Naive thymus-derived CD8-positive, alpha-beta T cell (primary cell): ENCODE measurements at places on chromosomes 12 and 14.

DNA sequence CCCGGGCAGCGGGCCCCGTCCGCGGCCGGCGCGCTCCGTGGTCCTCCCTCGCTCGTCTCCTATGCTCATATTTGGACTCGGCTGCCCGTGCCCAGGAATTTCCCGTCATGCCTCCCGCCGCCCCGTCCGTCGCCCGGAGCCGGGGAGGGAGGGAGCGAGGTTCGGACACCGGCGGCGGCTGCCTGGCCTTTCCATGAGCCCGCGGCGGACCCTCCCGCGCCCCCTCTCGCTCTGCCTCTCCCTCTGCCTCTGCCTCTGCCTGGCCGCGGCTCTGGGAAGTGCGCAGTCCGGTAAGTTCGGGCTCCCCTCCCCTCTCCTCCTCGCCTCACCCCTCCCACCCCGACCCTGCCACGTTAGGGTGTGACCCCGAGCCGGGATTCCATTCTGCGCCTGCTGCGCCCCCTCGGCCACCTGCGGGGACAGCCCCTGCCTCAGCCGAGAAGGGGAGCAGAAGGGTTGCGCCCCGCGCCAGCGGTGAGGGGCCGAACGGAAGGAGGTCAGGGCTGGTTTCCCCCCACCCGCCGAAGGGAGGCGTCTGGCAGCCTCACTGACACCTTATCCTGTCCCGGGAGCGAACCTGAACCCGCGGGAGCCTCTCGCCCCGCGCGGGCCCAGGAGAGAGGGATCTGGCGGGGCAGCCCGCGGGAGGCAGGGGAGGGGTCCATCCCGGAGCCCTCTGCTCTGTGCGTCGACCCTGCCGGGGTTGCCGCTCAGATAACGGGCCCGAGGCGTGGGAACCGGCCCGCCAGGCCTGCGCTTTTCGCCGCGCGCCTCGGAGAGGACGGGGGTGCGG is at the start of gene MSRB3:
TSS of gene MSRB3 (plus strand) at position 108 of the 793 bp plus-strand sequence. CDS start 29,897 bp downstream, outside the sequence.
- DNase-seq = peak; percentile 3

GRCh38 chr12:121124402-121125109 is 8.1 kb upstream of the P2RX7 start:
- no peak for DNase-seq

- no peak for DNase-seq
Observed at GRCh38 chr12:95386051-95386450, 87.9 kb upstream of the METAP2 start.

- DNase-seq = no peak
Observed at GRCh38 chr12:52314511-52314910, 6.7 kb downstream of the KRT83 start.

DNA sequence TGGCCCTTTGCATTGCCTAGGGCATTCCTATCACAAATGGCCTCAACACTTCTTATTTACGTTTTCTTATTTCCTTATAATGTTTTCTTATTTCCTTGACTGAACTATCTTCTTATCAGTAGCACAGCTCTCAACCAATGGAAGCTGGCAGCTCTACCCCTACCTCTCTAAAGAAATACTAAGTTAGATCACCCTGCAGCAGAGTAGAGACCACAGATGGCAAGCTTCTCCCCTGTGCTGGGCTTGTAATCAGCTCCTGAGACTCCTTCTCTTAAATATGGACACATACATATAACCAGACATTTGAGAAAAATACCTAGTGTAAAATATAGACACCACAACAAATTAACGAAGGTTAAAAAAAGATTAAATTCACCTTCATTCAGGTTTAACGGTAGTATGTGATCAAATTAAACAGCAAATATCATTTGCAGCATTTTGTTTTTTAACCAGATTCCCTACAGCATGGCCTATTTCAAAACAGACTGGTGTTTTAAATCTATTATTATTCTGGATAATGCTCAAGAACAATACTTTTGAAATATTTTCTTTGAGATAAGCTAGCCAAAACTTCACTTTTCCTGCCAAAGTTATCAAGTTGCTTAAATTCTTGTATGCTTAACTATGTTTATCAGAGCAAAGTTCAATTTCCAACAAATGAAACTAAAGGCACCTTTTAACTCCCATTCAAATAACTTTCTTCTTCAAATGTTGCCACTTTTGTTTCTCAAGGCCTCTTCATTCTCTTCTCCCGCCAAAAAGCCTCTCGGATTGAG is 54.3 kb downstream of the SLC41A2 start:
- DNase-seq = no peak

DNA sequence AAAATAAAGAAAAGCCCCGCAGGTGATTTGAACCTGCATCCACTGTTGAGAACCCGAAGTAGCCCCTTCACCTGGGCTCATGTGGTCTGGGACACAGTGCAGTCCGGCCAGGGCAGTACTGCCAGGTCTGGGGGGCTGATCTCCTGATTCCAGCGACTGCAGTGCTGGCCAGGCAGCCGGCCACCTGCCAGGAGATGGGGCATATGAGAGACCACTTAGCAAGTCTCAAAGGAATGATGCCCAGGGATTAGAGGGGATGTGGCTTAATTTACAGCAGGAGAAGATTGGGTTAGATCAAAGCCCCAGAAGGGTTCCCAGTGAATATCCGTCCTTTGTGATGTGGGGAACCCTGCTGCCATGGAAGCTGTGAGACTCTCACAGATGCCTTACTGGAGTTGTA is 113.3 kb downstream of the PRMT8 start:
- no peak for DNase-seq

DNA sequence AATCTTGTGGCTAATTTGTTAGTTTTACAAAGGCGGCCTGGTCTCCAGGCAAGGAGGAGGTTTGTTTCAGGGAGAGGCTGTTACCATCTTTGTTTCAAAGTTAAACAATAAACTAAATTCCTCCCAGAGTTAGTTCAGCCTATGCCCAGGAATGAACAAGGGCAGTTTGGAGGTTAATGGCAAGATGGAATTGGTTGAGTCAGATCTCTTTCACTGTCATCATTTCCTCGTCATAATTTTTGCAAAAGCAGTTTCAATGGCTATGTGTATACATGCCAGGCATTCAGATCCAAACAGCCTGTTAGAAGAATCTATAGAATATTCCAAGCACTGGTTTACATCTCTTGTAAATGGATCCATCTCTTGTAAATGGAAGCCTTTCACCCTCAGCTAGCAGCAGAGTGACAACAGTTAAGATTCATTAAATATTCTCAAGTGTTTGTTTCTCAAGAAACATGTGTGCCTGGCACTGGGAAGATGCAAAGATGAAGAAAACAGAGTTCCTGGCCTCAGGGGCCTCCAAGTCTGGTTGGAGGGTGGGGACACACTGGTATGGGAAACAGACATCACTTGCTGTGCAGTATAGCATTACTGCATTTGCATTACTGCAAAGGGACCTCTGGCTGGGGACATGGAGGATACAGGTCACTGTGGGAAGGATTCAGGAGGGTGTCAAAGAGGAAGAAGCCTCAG is 65.8 kb downstream of the RIN3 start:
- no peak for DNase-seq

DNA sequence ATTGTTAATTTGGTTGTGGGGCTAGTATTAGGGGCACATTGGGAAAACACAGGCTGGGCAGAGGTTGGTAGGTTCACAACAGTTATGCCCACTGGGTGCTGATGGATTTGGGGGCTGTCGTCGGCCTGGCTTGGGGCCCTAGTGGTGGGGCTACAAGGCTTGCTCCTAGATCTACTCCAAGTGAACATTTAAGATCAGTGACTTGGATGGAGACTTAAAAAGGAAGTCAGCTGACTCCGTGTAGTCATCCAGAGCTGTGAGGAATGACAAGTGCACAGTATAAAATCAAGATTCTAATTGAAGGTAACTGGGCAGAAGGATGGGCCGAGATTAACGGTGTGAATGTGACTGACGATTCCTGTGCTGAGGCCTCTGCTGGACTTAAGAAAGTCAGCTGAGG is 12.8 kb upstream of the NR4A1 start:
- DNase-seq = no peak

GRCh38 chr12:71441836-71442566 is 2.4 kb downstream of the LGR5 start:
- no peak for DNase-seq

DNA sequence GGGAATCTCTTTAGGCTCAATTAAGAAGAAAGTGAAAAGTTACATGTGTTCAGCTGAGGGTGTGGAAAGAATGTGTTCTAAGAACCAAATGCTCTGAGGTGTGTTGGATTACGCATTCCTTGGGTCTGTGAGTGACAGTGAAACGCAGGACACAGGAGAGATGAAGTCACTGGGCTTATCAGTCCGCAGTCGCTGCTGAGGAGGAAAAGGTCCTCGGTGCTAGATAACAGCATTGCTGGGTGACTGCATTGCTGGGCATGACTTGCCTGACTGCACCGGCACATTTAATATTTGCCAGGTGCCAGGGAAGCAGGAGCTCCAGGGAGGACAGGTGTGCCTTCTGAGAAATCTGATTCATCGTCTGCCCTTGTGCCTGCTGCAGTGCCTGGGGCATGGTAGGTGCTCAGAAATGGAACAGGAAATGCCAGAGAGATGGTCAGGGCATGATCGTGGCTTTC is 64.4 kb upstream of the FZD10 start:
- no peak for DNase-seq

- peak; percentile 59 for DNase-seq
Observed at GRCh38 chr14:105419195-105420091, at the start of gene MTA1. Gene MTA1, plus strand, starts transcription at chr14:105419827. Its CDS starts 209 bp downstream, at chr14:105420036.

- DNase-seq = no peak
Observed at GRCh38 chr14:64818151-64818550, 61.6 kb downstream of the SPTB start.

GRCh38 chr12:57454566-57455373 is at the start of gene INHBE:
Gene INHBE, plus strand, starts transcription at chr12:57455307. Its CDS starts 230 bp downstream, at chr12:57455537.
- DNase-seq = no peak

DNA sequence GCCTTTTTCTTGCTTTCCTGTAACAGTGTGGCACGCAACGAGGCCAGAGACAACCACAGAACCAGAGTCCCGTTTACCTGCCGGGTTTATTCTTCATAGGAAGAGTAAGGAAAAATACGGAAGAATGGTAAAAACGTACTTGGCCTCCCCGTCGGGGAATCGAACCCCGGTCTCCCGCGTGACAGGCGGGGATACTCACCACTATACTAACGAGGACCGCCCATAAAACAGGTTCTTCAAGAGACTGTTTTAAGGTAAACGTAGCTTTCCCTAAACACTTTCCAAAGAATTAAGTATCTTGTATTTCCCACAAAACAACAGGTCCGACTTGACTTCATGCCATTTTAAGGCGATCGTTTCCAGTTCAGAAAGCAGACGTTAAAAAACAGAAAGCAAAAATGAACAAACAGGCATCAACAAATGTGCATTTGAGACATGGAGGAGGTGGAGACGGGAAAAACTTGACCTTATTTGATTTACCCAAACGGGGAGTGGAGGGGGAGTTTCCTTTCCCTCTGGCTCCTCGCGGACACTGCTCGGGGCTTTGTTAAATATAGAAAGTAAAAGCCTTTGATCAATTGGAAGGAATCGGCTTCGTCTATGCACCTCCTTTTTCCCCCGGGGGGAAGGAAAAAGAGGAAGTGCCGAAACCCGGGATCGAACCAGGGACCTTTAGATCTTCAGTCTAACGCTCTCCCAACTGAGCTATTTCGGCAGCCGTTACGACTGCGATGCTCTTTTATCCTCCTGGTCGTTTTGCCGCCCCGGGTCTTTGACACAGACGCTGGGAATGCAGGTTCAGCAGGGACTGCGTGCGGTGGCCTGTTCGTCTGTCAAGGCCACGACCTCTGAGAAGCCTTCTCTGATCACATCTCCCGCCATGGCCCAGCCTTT is 13.0 kb upstream of the UBC start:
- DNase-seq = peak; percentile 87

DNA sequence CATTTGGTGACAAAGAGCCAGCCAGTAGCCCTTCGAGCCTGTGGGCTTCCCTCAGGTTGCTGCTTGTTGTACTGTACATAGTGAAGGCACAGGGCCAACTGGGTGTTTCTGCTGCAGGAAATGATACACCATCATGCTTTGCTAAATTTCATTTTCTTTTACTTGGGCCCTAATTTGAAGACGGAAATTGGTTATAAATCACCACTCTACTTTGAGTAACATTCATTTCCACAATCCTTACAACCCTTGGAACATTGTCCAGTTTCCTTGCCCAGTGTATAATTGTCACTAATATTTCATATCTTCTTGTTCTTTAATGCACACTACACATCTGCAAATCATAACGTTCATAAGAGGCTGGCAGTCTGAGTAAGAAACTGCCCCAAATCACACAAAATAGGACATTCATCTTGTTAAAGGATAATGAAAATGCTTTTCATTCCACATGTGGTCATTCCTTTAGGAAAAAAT is 30.2 kb downstream of the MSRB3 start:
- DNase-seq = no peak

GRCh38 chr14:53354336-53354735 is 201.2 kb upstream of the DDHD1 start:
- no peak for DNase-seq

- DNase-seq = no peak
Observed at GRCh38 chr12:124742111-124742510, 121.6 kb downstream of the SCARB1 start.

DNA sequence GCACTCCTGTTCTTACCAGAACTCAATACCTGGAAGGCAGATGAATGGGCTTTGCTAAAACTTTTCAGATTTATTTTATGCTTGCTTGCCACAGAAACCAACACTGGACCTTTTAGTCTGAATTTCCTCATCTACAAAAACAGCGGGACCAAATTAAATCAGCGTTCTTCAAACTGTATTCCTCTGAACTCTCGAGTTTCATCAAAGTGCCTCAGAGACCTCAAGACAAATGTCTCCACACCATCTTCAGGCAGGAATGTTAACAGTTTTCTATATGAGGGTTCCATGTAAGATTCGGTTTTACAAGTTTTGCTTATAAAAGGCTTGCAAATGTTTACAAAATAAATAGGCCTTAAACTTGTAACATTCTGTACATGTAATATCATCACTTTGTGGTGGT is 74.6 kb downstream of the MED13L start:
- no peak for DNase-seq

DNA sequence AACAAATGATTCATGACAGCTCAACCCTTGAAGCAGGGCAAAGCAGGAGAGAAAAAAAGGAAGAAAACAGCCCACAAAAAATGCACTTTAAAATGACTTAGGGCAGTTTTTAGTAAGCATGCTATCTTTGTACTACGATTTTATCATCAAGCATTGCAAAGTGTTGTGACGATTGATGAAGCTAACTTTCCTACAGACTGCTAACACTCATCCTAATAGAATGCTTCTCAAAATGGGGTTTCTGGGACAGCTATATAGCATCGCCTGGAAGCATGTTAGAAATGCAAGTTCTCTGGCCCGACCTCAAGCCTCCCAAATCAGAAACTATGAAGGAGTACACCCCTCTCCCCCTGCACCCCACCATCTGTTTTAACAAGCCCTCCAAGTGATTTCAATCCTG is 256.4 kb downstream of the SSPN start:
- no peak for DNase-seq

GRCh38 chr14:73607241-73607640 is 5.1 kb upstream of the ACOT6 start:
- no peak for DNase-seq

GRCh38 chr14:61472011-61472672 is 150.8 kb downstream of the PRKCH start:
- peak; percentile 45 for DNase-seq

GRCh38 chr12:21699851-21700250 is 42.2 kb upstream of the LDHB start:
- no peak for DNase-seq

DNA sequence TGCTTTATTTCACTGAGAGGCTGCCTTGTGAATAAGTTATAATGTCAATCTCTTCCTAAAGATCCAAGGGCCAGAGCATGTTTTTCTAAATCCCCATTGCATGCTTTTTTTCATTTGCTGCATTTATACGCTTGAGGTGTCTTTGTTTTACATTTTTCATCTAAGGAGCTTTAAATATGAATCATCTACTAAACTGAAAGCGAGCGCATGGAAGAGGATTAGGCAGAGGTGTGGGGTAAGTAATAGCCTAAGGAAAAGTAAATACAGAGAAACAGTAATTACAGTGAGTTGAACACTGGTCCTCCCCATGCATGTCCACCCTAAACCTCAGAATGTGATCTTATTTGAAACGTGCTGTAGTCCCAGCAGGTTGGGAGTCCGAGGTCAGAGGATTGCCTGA is 76.4 kb upstream of the METAP2 start:
- no peak for DNase-seq
